ENCODE measurements at places on chromosomes 5 and 9. TPM values are rescaled to one million over a fixed set of nuclear protein-coding genes. Genes with fewer than 3 reads are reported as not detected.

- DNase-seq: no peak
Measured at GRCh38 chr9:135440620-135441019, 39.0 kb upstream of the PPP1R26 start.

GRCh38 chr5:131491749-131492148 is 143.3 kb downstream of the RAPGEF6 start:
- no peak for DNase-seq

DNA sequence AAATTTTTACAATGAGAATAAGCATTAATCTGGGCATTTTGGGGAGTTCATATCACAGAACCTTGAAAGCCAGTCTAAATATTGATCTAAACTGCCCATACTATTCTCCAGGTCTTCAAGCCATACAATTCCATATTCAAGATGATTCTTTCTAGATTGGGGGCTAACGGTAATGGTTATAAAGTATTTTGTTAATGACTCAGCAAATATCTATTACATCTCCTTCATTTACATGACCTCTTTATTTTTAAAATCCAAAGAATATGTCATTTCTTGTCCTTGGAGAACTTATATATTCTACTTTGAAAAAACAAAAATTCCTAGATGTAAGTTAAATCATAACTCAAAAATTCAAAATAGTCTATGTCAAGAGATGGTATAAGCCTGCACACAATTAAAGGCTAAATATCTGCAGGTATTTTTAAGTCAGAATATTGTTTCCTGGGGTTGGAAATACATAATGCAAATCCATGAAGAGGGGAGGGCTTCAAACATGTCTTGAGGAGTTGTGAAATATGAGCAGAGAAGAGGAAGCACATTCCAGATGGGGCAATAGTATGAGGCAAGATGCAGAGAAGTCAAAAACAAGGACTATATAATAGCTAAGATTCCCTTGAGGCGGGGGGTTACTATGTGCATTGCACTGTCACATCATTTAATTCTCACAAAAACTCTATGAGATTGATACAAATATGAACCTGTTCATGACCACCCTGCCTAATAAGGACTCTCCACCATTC is 526.4 kb downstream of the NR2F1-AS1 start:
- DNase-seq: no peak

DNA sequence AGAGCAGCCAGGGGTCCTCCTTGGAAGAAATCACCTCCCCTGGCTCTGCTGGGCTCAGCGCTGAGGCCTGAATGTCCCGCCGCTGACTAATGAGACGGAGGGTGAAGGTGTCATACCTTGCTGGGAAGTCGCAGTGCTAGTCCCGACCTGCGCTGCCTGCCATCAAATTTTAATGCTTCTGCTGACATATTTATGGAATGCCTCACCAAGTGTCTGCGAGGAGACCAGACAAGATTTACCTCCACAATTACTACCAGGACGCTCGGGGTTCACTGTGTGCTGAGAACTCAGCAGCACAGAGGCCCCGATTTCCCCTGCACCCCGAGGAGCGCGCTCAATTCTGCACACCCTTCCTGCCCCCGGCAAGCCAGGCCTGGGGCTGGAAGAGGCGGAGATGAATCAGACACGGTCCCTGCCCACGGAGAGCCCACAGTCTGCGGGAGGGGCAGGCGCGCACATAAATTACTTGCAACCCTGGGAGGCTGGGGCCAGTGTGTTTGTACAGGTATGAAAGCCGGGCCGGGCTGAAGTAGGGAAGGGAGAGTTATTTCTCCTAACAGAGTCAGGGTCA is 175.2 kb downstream of the PAX5 start:
- no peak for DNase-seq

GRCh38 chr5:19619571-19619970 is 368.4 kb downstream of the CDH18 start:
- DNase-seq: no peak

The PAXX gene
- total RNA-seq: 30.4 TPM

Measured in ovary (tissue), 10 donors.